ENCODE measurements at places on chromosomes 5 and 9.

DNA sequence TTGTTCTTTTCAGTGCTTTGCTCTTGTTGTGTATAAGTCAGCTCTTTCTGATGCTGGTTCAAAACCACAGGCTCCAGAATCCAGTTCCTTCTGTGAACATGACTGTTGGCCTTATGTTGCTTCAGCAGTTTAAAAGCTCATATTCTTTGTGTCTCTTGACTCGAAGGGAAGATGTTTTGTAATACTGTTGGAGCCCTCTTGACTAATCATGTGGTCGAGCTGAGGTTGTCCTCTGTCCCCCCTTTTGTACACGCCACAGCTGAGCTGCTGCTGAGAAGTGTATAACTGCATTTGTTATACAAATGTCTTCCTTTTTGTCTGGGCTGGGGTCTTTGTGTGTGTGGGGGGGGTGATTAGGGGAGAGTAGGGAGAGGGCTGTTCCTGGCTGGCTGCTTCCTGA is 35.8 kb downstream of the SLC36A1 start:
- no peak for DNase-seq

- peak; percentile 6 for DNase-seq
Observed at GRCh38 chr9:5949103-5949699, 58.5 kb downstream of the MLANA start.

DNA sequence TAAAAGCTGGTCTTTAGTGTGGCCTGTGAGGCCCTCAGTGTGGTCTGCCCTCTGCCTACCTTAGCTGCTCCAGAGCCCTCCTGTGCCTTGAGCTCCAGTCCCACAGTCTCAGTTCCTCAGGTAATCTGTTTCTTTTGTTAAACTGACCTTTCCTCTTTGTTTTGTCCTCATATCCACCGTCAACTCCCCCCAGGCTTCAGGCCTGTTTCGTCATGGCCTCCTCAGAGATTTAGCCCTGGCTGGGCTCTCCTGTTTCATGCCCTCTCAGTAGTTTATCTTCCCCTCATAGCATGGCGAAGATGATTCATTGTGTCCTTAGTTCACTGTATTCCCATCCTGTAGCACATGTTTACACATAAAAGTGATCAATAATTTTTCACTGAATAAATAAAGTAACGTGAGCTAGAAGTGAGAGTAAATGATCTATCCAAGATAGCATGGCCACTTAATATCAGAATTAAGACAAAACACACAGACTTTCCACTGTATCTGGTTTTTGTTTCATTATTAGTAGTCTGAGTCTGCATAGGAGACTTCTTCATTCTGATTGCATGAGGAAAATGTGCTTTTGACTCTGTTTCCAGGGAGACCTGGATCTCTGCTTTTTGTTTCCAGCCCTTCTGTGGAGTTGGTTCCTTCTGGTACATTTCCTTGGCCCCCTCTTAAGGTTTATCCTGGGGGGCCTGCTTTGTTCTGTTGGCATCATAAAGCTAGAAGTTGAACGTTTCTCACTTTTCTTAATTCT is 70.5 kb downstream of the SNX24 start:
- no peak for DNase-seq

GRCh38 chr9:17138503-17138902 is 3.7 kb downstream of the CNTLN start:
- DNase-seq = no peak

DNA sequence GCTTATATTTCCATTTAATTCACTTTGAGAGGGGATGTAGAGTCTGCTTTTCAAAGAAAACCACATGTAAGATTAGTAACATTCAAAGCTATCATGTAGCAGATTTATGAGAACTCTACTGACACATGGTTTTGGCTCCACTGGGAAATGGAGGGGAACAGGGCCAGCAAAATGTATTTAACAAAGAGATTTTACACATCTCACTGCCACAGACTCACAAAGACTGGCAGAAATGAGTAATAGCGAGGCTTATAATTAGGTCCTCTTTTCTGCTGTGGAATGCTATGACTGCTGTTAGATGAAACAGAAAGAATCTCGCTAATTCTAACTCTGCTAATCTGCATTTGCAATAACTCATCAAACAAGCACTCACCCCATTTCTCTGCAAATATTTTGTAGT is 4.5 kb downstream of the DAP start:
- DNase-seq = no peak

- DNase-seq = no peak
Observed at GRCh38 chr5:34616651-34617050, 39.5 kb upstream of the RAI14 start.

DNA sequence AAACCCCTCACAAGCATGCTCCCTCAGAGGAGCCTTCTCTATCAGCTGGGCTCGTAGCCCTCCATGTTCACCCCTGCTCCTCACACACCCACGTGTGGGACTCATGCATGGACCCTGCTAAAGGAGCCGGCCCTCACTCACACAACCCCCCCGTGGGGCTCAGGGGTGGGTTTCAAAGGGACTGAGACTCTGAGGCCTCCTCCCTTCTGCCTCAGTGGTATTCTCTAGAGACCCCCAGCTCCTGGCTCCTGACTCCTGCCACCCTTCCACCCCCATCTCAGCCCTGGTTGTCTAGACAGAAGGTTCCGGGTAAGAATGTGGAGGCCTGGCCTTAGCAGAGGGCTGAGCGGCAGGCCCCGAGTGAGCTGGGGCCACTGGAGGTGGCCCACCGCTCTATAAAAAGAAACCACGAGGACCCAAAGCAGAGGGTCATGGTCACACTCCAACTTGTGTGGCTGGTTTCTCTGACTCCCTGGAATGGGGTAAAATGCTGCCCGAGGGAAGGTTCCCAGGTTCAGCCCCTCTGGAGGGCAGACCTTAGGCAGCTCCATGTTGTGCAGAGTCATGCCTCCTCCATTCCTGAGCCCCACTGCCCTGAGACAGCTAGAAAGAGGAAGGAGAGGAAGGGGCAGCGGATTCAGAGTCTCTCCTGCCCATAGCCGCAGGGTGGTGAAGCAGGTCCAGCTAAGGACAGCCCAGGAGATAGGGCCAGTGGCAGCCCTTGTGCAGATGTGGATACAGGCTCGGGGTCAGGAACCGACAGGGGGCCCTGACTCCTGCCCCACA is 10.8 kb downstream of the SEPTIN8 start:
- DNase-seq = no peak

- no peak for DNase-seq
Observed at GRCh38 chr5:67530609-67531255, 334.1 kb upstream of the CD180 start.

DNA sequence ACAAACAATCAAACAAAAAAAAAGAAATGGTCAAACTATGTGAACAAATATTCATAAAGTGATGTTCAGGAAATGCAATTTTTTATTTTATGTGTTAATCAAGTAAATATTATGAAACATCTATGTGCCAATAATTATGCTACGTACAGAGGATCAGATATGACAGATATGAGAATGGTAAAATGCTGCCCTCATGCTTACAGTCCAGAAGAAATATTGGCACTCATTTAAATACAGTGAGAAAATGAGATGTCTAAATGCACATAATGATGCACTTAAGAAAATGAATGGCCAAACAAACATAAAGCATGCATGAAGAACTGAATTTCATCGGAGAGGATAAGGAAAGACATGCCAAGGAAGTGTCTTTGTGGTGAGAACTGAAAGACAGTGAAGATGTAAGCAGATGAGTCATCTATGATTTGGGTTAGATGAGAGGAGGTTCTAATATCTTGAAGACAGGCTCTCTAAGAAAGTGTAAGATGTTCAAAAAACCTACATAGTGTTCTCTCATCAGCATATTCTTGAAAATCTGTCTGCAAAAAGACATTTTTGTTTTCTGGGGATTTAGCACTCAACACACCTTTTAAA is 1231.1 kb upstream of the ACO1 start:
- DNase-seq = no peak

- no peak for DNase-seq
Observed at GRCh38 chr5:10306114-10306513, 1.6 kb downstream of the CMBL start.

- no peak for DNase-seq
Observed at GRCh38 chr9:88258024-88258423, 119.7 kb upstream of the SPATA31C2 start.

GRCh38 chr5:1887588-1888360 is 5.0 kb upstream of the IRX4 start:
- no peak for DNase-seq

GRCh38 chr9:34098307-34098706 is 28.2 kb downstream of the DCAF12 start:
- no peak for DNase-seq

Data from effector memory CD4-positive, alpha-beta T cell (primary cell).